ENCODE measurements at places on chromosomes 7 and 10. TPM values are rescaled to one million over a fixed set of nuclear protein-coding genes. Genes with fewer than 3 reads are reported as not detected.

DNA sequence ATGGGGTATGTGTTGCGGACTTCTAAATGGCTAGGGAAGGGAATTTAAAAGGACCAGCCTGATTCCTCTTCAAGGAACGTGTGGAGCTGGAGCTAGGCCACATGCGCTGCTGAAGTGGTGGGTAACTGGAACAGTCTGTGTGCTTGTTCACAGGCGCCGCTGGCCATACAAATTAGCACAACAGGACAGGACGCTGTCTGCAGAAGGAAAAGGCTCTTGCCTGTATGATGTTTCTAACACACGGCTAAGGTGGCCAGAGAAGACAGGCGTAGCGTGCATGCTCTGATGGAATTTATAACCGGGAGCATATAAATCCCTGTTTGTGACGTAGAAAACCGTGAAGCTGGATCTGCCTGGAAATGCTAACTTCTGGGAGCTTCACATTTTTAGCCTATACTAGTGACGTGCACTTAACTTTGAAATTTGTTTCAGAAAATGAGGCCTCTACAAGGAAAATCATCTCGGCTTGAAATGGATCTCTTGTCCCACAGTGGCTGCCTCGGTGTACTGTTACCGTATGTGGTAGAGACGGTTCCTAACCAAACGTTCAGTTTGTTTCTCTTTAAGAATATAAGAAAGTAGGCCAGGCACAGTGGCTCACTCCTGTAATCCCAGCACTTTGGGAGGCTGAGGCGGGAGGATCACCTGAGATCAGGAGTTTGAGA lies 569.4 kb downstream of the PTPRN2 start:
- H3K27ac ChIP-seq: no peak overlapping the region
- no peaks in the 10 kb centered on the region for H3K36me3 ChIP-seq
- H3K4me3 ChIP-seq: no peak overlapping the region
- no peaks in the 10 kb centered on the region for H3K4me1 ChIP-seq
- no peaks in the 10 kb centered on the region for H3K27me3 ChIP-seq

DNA sequence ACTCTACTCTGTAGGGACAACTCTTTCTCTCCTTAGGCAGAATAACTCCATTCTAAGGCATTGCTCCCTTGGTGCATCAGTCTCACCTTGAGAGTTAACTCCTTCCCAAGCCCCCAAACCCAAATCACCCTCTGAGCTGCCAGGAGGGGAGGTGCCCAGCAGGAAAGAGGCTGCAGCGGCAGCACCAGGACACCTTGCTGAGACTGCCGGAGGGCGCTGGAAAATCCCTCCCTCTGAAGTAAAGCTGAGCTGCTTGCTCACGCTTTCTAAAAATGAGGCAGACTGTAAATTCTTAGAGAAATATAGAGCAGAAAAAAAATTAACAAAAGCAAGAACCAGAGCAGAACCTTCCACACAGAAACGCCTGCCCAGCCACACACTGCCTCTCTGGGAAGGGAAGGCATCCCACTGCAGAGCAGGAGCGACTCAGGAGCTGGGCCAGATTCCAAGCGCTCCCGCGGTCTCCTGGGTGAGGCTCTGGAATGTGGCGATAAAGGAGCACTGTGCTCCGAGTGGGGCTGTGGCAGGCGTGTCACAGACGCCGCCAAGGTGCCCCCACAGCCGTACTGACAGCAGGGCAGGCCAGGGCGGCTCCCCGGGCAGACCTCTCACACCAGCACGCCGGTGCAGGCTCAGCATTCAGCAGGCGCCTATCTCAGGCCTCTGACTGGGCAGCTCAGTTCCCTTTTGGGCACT lies 202.1 kb downstream of the TNS3 start:
- H3K27ac ChIP-seq: no peak overlapping the region
- H3K36me3 ChIP-seq: no peaks in the 10 kb centered on the region
- H3K4me1 ChIP-seq: no peaks in the 10 kb centered on the region
- no peak for DNase-seq
- H3K27me3 ChIP-seq: no peaks in the 10 kb centered on the region

DNA sequence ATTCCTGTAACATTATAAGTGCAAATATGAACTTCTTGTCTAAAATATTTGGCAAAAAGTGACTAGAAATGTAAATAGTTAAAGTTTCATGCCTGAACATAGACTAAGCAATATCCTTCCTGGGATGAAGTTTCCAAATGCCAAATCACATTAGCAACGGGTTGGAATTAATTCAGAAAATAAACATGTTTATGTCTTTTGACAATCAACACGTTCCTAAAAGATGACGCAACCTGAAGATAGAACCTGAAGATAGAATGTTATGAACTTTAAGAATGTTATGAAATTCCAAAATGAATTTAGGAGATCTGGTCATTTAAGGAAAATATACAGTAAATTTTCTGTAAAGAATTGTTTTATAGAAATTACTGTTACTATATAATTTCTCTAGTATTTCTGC lies 9.2 kb downstream of the LAMB4 start:
- H3K4me3 ChIP-seq: no peak overlapping the region
- no peaks in the 10 kb centered on the region for H3K4me1 ChIP-seq
- H3K27ac ChIP-seq: no peak overlapping the region
- no peak for DNase-seq

DNA sequence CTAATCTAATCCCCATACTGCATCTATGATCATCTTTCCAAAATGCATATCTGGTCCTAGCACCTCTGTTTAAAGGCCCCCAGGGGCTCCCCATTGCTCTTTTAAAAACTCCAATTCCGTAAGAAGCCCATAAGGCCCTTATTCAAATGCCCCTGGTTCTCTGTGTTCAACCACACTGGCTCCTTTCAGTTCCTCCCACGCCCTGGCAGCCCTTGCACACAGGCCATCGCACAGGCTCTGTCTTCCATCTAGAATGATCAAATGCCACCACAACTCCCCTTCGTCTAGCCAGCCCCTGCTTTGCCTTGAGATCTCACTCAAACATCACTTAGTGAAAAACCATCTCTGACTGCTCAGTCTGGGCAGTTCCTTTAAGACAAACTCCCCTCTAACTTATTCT lies 112.9 kb upstream of the LYZL2 start:
- peaks cover 47% of the 10 kb centered on the region for H3K4me1 ChIP-seq
- peak overlapping the region; percentile 41 for H3K27ac ChIP-seq
- no peak overlapping the region for H3K4me3 ChIP-seq
- DNase-seq: no peak

DNA sequence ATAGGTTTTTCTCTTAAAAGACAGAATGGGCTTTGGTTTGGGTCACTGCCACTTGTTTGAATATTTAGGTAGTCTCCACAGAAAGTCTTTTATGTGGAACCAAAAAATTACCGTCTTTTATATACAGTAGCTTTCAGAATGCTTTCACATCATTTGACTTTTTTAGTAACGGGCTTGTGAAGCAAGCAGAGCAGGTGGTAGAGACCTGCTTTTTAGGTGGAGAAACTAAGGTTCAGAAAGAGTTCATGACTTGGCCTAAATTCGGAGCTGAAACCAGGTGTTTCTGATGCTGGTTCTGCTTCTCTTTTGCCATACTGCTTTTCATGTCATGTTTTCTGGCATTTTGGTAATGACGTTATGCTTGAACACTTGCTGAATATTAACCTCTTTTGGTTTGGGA lies 36.3 kb downstream of the GARS1 start:
- H3K27ac ChIP-seq: no peak overlapping the region
- peaks cover 7% of the 10 kb centered on the region for H3K4me1 ChIP-seq
- DNase-seq: no peak
- no peaks in the 10 kb centered on the region for H3K27me3 ChIP-seq
- no peak overlapping the region for H3K4me3 ChIP-seq
- peaks cover 79% of the 10 kb centered on the region for H3K36me3 ChIP-seq

GRCh38 chr10:61835946-61836887 lies 65.3 kb upstream of the ARID5B start:
- no peaks in the 10 kb centered on the region for H3K27me3 ChIP-seq
- no peak for DNase-seq
- H3K4me3 ChIP-seq: no peak overlapping the region
- no peaks in the 10 kb centered on the region for H3K36me3 ChIP-seq
- no peak overlapping the region for H3K27ac ChIP-seq
- peaks cover 17% of the 10 kb centered on the region for H3K4me1 ChIP-seq

- peak; percentile 54 for DNase-seq
- H3K27ac ChIP-seq: no peak overlapping the region
- peaks cover 28% of the 10 kb centered on the region for H3K27me3 ChIP-seq
These were observed 27.0 kb upstream of the ZPBP start for GRCh38 chr7:50119815-50120637.

GRCh38 chr7:11430841-11431240 lies 401.2 kb downstream of the THSD7A start:
- DNase-seq: no peak
- H3K27ac ChIP-seq: no peak overlapping the region
- H3K36me3 ChIP-seq: no peaks in the 10 kb centered on the region
- H3K4me3 ChIP-seq: no peak overlapping the region

DNA sequence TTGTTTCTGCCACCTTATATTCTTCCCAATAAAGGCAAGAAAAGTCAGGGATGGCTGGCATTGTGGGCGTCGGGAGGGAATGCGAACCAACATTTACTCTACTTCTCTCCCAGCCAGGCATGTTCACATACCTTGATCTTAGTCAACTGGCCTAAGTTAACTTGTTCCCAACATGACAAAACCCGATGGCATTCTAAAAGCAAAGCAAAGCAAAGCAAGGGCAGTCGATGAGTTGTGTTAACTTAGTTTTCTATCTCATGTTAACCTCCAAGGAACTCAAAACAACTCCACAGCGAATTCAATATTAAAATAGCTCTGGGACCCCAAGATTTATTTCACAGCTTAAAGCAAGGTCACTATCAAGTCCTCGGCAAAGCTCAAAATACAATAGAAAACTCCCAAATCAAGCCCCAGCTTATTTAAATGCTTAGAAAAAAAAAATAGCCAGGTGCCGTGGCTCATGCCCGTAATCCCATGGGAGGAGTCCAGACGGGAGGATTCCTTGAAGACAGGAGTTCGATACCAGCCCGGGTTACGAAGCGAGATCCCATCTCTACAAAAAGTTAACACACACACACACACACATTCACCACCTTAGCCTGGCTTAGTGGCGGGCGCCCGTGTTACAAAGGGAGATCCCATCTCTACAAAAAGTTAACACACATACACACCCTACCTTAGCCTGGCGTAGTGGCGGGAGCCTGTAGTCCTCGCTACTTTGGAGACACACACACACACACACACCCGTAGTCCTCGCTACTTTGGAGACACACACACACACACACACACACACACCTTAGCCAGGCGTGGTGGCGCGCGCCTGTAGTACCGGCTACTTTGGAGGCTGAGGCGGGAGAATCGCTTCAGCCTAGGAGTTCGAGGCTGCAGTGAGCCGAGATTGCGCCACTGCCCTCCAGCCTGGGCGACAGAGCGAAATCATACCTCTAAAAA lies 901 bp upstream of the CCNY start:
- H3K27ac ChIP-seq: peak overlapping the region; percentile 83
- no peaks in the 10 kb centered on the region for H3K27me3 ChIP-seq
- peak; percentile 49 for DNase-seq
- H3K4me1 ChIP-seq: peaks cover 49% of the 10 kb centered on the region

DNA sequence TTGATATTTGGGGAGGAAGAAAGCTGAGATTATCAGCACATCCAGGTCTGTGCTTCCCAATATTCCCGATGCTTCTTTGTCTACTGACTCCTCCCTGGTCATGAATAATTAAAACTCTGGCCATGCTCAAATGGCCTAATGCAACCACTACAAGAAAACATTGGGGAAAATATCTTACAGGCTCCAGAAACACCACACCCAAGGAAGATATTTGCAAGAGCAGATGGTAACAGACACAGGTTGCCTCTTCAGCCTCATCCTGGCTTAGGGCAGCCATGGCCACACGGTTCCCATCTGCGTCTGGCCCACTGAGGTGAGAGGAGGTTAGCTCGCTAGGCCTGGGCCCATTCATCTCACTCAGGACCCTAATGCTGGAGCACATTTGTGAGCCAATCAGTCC lies 108.4 kb upstream of the SDK1 start:
- H3K27me3 ChIP-seq: peaks cover 24% of the 10 kb centered on the region
- no peak for DNase-seq
- no peaks in the 10 kb centered on the region for H3K36me3 ChIP-seq

DNA sequence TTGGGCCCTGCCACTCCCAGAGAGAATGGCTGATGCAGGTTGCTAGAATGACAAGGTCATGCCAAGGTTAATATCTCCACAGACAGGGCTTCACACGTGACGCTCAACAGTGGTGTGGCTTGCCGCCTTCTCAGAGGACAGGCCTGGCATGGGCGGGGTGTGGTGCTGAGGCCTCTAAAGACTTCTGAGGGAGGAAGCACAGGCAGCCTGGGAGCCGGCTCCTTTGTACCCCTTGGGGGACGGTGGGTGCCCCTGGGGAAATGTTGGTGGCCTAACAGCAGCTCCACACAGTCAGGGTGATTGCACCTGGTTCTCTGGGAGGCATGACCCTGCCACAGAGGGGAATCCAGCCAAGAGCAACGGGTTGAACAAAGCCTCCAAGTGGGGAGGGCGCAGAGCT lies 115.1 kb downstream of the PKD1L1 start:
- peaks cover 4% of the 10 kb centered on the region for H3K27me3 ChIP-seq
- peaks cover 5% of the 10 kb centered on the region for H3K4me1 ChIP-seq
- H3K4me3 ChIP-seq: no peak overlapping the region
- H3K36me3 ChIP-seq: no peaks in the 10 kb centered on the region

DNA sequence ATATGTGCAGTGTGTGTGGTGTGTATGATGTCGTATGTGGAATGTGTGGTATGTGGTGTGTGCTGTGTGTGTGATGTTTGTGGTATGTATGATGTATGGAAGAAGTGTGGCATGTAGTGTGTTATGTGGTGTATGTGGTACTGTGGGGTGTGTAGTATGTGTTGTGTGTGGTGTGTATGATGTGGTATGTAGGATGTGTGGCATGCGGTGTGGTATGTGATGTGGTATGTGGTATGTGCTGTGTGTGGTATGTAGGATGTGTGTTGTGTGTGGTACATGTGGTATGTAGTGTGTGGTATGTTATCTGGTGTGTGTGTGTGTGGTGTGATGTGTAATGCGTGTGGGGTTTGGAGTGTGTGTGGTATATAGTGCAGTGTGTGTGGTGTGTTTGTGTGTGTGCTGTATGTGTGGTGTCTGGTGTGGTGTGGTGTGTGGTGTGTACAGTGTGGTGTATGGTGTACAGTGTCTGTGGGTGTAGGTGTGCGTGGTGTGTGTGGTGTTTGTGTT lies 129.6 kb downstream of the ATP6V0E2 start:
- H3K27ac ChIP-seq: no peak overlapping the region
- H3K4me1 ChIP-seq: no peaks in the 10 kb centered on the region
- H3K36me3 ChIP-seq: no peaks in the 10 kb centered on the region
- DNase-seq: no peak

CPA2 gene
- total RNA-seq: not detected

PDLIM1 gene
- 22.7 TPM for total RNA-seq

PTF1A gene
- not detected for total RNA-seq

ITGB8 gene
- 0.07 TPM for total RNA-seq

CCDC7 gene
- 19.3 TPM for total RNA-seq

KIFBP gene
- total RNA-seq: 23.1 TPM

UROS gene
- 57.9 TPM for total RNA-seq

BLNK gene
- total RNA-seq: not detected

SCIN gene
- 1.0 TPM for total RNA-seq

Measured in activated CD8-positive, alpha-beta memory T cell treated with anti-CD3 and anti-CD28 coated beads, Interleukin-2, amount 10 ng/mL, durations not matched to agents 7 days and 5 days (primary cell).